Fibroblast of the conjunctiva (primary cell): ENCODE measurements at places on chromosomes 5 and 9.
A peak's percentile ranks its signal among the peaks of the same experiment; 100 is the strongest.

DNA sequence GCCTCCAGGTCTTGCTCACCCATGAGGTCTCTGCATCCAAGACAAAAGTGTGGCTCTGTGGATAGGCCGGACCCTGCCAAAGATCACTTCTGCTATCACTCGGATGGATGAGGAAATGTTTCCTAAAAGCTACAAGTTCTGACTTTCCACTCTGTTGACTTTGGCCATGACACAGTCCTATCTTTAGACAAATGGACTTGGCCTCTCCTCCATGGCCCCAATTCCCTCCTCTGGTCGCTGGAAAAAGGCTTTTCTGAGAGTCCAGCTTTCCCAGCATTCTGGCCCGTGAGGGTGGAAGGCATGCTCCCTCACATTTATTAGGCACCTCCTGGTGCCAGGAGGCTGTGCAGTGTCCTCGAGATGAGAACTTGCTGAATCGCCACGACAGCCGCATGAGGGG lies 83.1 kb downstream of the COL27A1 start:
- DNase-seq: no peak

GRCh38 chr5:173535166-173535975 lies 81.1 kb downstream of the BOD1 start:
- no peak for DNase-seq

DNA sequence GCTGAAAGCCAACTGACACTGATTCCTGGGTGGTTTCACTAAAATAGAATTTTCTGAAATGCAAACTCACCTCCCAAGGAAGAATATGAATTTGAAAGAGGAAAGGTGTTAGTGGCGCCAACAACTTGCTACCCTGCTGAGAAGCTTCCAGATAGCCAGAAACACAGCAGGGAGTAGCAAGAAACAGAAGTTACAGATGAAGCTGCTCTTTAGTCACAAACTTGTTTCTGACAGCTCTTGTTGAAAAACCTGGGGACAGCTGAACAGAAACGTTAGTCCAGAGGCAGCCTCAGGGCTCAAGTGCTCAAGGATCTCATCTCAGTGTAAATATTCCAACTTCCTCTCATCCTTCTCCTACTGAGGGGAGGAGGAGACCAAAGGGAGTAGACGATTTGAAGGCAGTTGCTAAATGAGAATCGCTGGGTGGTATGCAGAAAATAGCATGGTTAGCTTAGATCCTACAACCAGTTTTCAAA lies 184.1 kb downstream of the PDE4D start:
- DNase-seq: no peak

DNA sequence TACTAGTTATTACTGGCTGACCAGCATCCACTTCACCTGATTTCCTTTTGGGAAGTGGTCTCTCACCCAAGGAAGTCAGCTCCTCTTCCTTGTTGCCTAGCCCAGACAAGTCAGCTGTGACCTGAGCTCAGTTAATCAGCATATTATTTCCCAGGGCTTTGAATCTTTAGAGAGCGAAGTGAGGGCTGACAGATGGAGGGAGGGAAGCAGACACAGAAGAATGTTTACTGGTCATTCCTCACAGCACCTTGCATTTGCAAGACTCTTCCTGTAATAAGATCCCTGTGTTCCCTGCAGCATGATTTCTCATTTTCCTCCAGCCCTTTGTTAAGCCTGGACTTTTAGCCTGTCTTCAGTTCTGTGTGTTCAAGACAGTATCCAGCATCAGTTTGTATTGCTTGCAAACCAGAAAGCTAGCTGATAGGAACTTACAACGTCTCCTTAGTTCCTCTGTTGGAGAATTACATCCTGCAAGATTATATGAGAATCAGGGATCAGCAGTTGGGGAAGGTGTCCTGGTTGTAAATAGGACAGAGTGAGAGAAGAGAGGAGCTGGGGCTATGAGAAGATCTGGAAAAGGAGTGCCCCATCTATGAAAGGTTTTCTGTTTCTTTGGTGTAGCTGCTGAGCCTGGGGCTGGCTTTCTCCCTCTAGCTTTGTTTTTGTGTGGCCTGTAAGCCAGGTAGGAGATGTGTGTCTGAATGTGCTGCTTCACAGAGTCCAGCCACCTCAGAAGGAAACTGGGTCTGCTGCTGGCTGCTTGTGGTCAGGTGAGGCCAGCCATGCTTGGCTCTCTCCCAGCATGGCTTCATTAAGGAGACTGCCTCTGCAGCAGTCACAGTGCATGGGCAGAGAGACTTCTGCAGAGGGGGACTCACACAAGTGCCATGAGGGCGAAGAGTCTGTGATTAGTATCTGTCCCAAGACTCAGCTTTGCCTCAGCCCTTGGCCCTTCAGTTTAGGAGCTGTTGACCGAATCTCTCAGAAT lies 50.3 kb downstream of the MAN2A1 start:
- no peak for DNase-seq

- no peak for DNase-seq
Observed at GRCh38 chr5:5716665-5717064, 294.2 kb downstream of the ICE1 start.

- DNase-seq: no peak
Observed at GRCh38 chr9:96256800-96257199, 45.2 kb downstream of the HSD17B3 start.

DNA sequence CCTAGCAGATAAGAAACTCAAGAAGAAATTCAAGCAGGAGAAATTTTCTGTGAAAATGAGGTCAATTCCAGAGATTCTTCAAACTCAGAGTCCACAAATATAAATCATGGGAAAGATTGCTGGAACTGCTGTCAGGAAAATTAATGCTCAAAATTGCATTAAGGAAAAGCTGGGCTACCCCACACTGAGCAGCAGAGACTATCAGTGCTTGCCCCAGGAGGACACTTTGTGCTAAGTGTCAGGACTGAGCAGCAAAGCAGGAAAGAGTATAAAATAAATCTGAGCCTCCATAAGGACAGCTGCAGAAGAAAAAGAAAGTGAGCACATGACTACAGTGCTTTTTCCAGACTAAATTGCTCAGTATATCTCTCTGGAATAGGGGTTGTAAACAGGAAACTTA lies 81.6 kb downstream of the RGS7BP start:
- DNase-seq: no peak

DNA sequence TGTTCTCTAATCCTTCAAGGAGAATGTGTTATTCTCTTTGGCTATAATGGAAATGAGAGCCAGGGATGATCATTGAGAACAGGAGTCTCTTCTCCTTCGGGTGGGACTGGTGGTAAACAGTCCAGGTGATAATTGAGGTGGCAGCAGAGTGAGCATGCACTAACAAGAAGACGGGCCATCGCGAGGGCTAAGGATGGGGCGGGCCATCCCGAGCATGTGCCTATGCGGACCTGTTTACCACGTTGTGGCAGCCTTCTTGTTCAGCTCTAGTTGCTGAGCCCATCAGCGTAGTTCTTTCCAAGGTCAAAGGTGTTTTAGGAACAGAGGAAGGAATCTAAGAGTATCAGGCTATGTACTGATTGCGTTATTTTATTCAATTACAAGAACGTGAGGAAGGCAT lies 180.1 kb downstream of the SMARCA2 start:
- DNase-seq: no peak

DNA sequence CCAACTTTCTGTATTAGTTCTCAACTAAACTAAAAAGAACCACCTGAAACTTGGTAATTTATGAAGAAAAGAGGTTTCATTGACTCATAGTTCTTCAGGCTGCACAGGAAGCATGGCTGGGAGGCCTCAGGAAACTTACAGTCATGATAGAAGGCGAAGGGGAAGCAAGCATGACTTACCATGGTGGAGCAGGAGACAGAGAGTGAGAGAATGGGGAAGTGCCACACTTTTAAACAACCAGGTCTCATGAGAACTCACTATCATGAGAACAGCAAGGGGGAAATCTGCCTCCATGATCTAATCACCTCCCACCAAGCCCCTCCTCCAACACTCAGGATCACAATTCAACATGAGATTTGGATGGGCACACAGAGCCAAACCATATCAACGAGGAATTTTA lies 123.5 kb downstream of the DEPDC1B start:
- DNase-seq: no peak

GRCh38 chr9:68538200-68538599 lies 2.5 kb downstream of the TMEM252 start:
- DNase-seq: no peak

DNA sequence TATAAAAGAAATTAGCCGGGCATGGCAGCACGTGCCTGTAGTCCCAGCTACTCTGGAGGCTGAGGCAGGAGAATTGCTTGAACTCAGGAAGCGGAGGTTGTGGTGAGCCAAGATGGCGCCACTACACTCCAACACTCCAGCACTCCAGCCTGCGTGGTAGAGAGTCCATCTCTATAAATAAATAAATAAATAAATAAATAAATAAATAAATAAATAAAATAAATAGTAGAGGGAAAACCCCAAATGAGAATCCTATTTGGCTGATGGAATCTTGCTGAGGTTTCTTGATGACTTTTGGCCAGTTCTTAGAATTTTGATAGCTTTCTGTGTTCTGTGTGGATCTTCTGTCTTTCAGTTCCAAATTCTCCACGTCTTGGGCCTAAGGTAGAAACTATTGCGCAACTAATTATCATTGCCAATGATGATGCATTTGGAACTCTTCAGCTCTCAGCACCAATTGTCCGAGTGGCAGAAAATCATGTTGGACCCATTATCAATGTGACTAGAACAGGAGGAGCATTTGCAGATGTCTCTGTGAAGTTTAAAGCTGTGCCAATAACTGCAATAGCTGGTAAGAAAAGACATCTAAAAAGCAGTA lies 126.9 kb downstream of the ADGRV1 start:
- DNase-seq: no peak

GRCh38 chr5:71597001-71597400 lies 9.9 kb downstream of the MCCC2 start:
- no peak for DNase-seq

- no peak for DNase-seq
Observed at GRCh38 chr9:127841087-127841835, 13.2 kb downstream of the ENG start.

GRCh38 chr5:38905516-38905915 lies 59.7 kb downstream of the OSMR start:
- DNase-seq: no peak

DNA sequence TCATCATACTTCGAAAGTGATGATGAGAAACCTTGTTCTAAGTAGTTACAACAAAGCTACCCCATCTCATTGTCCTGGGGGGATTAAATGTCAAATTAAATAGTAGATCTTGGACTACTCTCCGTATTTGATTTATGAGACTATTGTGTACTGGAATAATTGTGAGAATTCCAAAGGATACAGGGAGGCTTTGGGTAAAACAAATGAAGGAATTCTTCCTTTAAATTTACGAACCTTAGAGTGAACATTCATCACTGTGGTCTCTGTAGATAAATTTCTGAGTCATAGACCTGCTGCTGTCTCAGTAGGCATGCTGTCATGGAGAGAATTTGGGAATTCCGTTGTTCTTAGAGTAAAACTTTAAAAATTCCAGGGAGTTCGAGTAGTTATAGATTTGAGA lies 836.2 kb downstream of the DNAH5 start:
- DNase-seq: no peak

DNA sequence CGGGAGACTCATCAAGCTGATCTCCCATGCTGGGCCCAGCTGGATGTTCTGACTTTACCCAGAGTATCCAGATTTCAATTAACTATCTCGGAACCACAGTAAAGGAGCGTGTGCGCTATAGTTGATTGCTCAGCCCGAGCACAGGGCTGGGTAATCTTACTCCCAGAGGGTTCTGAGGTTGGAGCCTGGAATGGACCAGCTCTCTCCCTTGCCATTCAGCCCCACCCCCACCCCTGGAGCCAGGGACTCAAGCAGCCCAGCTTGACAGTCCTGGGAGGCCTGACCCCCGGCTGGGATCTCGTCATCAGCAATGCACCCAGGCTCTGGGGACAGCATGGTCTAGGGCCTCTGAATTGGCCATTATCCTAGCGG lies 23.7 kb upstream of the PTGES start:
- DNase-seq: no peak

DNA sequence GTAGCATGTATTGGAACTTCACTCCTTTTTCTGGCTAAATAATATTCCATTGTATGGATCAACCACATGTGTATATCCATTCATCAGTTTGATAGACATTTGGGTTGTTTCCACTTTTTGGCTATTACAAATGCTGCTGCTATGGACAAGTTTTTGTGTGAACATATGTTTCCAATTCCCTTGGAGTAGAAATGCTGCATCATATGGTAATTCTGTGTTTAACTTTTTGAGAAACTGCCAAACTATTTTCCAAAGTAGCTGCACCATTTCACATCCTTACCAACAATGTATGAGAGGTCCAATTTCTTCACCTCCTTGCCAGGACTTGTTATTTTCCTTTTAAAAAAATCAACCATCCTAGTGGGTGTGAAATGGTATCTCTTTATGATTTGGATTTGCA lies 8.4 kb downstream of the FRRS1L start:
- DNase-seq: peak; percentile 69

- no peak for DNase-seq
Observed at GRCh38 chr5:7250611-7251010, 145.3 kb upstream of the ADCY2 start.

DNA sequence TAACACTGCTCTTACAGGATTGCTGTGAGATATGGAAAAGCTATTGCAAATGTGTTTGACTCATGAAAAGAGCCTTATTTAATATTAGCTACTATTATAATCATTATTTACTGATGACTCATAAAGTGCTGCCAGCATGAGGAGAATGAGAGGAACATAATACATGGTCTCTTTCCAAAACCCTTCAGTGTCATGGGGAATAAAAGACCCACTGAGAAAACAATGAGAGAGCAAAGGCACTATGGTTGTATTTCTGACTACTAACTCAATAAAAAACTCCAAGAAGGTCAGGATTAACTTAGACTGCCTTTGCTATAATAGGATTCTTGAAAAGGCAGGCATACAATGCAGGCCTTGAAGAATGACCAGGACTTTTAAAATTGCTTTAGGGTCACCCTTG lies 633.5 kb downstream of the DTWD2 start:
- no peak for DNase-seq

- no peak for DNase-seq
Observed at GRCh38 chr9:71472400-71472799, 295.9 kb downstream of the CEMIP2 start.

DNA sequence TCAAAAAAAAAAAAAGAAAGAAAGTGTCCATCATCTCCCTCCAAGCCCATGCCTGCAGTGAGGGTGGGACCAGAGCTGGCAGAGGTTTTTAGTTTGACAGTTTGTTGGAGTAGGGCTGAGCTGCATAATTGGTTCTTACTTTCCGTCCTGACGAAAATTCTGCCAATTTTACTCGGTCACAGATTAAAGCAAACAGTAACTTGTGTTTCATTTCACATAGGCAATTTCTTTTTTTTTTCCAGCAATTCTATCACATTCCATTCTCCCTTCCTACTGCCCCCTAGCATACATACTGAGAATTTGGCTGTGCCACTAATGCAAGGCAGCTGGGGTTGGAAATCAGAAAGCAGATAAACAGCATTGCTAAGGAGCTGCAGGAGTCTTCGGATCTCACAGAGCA lies 132.4 kb downstream of the FRMD3 start:
- DNase-seq: peak; percentile 8

GRCh38 chr9:72903103-72903502 lies 49.8 kb downstream of the ALDH1A1 start:
- no peak for DNase-seq

- DNase-seq: peak; percentile 53
Observed at GRCh38 chr9:4375424-4376200, 75.7 kb upstream of the GLIS3 start.
